ACHN (cell line): ENCODE measurements at places on chromosomes 12 and 14.
A peak's percentile ranks its signal among the peaks of the same experiment; 100 is the strongest.

DNA sequence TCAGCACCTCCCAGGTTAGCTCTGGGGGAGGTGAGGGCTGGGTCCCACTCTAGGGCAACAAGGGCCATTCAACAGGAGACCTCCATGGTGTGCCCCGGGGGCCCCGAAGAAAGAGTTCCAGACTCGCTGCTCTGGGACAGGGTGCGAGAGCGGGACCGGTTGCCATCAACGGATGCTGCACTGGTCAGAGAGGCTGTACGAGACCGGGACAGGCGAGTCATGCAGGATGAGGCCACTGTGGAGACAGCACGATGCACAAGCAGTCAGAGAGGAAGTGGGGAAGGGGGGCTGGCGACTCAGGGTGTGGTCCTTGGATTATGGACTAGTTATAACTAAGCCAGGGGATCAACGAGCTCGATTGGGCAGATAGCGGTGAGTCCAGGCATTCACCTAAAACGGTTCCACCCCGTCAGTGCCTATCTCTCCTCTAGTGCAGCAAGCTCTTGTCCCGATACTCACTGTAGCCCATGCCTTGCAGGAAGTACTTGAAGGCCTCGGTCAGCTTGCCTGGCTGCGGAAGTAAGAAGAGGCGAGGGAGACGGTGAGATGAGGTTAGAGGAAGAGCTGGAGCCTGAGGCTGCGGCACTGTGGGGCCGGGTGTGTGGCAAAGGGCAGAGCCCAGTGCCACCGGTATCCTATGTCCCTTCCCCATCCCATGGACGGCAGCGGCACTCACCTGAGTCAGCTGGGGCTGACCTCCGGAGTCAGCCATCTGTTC is 7.2 kb downstream of the NDRG2 start:
- no peak for DNase-seq

DNA sequence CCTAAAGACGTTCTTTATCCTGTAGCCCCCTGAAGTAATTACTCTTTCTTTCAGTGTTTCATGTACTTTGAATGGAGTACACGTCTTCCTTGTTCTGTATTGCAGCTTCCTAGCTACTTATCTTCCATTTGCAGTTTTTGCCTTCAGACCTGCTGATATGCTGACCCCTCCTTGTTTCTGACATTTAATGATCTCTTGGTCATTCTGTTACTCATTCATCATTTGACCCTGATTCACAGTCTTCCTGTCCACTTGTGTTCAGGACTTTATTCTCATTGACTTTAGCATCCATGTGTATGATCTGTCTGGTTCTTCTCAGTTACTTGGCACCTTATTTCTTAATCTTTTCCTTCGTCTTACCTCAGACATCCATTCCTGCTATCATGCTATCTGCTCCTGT is 22.2 kb downstream of the CPSF2 start:
- DNase-seq: peak; percentile 13

DNA sequence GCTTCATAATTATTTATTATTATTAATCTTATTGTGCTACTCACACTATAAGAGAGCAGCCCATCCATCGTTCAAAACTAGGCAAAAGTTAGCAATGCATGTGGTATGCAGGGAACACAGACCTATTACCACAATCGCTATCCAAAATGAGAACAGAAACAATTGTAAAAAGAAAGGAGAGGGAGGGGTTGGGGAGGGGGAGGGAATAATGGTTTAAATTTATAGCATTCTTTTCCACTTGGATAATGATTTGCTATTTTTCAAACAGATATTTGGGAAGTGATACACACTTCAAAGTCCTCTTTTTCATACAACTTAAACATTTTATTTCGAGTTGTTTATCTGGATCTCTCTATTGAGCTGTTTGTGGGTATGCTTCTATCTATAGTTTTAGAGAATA is 248.6 kb upstream of the SOX5 start:
- DNase-seq: no peak

GRCh38 chr14:97762386-97762785 is 965.2 kb downstream of the VRK1 start:
- DNase-seq: no peak

- no peak for DNase-seq
Observed at GRCh38 chr12:58148405-58148804, 207.0 kb downstream of the ATP23 start.

DNA sequence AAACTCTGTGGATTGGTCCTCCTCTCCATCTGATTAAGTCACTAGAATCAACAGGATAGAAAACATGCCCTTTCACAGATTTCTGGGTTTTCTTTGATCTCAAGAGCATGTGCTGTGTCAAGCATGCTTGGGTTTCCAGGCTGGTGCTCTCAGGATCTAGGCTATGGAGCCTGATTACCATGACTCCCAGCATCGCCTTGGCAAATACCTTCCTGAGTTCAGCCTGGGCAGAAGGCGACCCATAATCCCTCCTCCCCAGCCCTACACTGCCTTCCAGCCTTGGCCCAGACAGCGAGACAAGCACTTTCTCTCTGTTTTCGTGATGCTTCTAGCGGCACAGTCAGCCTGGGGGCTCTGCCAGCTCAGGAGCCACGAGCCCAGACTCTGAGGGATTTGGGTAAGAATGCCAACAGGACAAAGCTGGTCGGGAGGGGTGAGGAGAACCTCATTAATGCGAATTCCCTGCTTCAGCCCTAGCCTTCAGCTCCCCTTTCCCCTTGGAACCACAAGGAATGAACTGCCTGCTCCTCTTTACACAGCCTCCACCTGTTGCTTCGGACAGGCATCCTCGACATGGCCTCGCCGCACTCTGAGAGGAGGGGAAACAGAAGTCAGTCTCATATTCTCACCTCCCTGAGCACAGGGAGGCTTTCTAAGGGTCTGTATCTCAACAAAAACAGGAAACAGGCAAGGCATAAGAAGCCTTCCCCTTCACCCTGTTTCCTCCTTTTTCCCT is 227.1 kb downstream of the MSRB3 start:
- DNase-seq: no peak

- DNase-seq: no peak
Observed at GRCh38 chr14:79638672-79639266, 572.5 kb downstream of the DIO2 start.

DNA sequence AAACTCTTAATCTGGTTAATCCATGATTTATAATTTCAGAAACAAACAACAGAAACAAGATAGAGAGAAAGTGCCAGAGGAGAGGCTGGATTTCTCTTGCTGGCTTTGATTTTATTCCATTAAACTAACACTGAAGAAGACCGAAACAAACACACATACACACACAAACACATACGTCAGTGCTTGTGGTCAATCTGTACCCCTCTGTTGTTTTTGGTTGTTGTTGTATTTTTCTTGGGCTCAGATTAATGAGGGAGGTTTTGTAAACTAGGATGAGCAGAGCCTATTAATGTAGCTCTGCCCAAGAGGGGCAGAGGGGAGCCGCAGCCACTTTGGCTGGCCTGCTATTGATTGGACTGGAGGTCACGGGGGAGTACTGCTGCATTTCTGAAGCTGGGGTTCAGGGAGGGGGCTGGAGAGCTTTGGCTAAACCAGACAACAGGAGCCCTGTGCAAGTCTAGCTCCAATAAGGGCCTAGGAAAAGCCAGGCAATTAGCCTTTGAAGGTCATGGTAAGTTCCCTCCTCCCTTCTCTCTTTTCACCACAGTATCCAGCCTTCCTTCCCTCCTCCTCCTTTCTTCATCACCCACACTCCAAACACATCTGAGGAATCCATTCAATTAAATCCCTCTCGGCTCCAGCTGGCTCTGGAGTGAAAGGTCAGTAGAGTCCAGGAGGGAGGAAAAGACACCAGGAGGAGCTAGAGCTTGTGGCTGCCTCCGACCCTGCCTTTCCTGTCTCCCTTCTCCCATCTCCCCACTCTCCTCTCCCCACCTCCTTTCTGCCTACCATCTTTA is 344.1 kb upstream of the LMO3 start:
- DNase-seq: no peak
